ENCODE measurements at places on chromosomes 7 and 10. TPM values are rescaled to one million over a fixed set of nuclear protein-coding genes. Genes with fewer than 3 reads are reported as not detected.

Gene PON1
- not detected for total RNA-seq

Gene GNG11
- total RNA-seq: 27.9 TPM

Gene MAGI2
- 1.5 TPM for total RNA-seq

Gene NPFFR1
- total RNA-seq: not detected

Gene NANOS1
- 1.3 TPM for total RNA-seq

Gene DLX6
- total RNA-seq: not detected

Gene TRIM4
- 12.7 TPM for total RNA-seq

Gene TMEM140
- 1.9 TPM for total RNA-seq

Gene NUTM2A
- total RNA-seq: 0.26 TPM

Gene ASB4
- not detected for total RNA-seq

Gene IGF2BP3
- total RNA-seq: 74.1 TPM

Gene ZPBP
- total RNA-seq: not detected

Gene BEND7
- 22.0 TPM for total RNA-seq

Gene PITX3
- total RNA-seq: not detected

Gene ECHDC3
- total RNA-seq: not detected

Gene TMEM236
- total RNA-seq: 0.05 TPM

Gene GDF2
- total RNA-seq: not detected

DNA sequence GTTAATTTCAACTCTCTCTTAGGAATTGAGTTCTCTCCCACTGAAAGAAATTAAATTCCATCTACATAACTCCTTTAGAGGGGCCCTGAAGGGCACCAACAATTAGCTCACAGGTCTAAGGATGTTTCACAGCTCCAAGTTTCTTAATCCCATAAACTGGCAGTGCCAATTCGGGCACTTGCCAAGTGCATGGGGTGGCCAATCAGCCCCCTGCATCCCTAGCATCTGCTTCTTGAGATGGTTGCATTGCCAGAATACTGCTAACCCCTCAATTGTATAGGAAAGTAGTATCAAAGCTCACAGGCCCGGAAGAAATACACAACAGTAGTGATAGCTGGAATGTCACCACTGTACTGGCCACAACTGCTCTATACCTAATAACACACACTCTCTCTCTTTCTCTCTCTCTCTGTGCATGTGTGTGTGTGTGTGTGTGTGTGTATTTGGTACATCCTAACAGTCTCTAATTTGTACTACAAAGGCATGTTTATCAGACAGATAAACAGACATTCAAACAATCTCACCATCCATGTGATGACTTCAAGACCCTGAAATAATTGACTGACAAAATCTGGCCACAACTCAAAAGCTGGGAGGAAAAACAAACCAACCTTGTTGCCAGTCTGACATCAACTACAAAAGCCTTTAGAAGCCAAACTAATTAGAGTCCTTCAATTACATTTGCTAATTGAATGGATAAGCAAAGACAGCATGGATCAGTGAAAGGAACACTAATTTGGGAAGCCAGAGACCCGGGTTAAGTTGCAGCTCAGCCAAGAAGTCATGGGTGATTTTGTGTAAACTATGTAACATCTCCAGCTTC lies 27.8 kb downstream of the HIBADH start:
- no peak for DNase-seq

DNA sequence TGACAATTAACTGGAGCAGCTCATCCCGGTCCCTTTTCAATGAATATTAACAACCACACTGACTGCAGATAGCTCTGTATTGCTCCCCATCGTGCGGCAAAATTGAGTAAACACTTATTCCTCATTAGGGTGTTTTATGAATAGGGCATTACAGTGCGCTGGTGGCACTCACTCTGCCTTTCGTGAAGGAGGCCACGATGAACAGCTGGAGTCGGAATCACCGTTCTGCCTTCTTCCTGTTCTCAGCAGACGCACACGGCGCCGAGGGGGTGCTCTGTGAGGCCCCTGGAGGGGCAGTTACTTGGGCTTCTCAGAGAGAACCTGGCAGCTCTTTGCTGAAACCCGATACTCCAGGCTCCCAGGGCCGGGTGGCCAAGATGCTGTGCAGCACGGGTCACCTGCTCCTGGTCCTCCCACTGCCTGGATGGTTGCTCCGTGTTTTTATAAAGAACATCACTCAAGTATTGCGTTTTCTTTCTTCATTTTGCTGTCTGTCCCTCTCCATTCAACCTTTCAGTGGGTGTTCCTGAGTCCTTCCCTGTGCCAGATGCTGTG lies 241.9 kb downstream of the GLRX3 start:
- no peak for DNase-seq

GRCh38 chr7:90163534-90163933 lies 9.3 kb downstream of the STEAP1 start:
- no peak for DNase-seq

- DNase-seq: no peak
Measured at GRCh38 chr10:43230101-43230908, 36.6 kb downstream of the RASGEF1A start.

DNA sequence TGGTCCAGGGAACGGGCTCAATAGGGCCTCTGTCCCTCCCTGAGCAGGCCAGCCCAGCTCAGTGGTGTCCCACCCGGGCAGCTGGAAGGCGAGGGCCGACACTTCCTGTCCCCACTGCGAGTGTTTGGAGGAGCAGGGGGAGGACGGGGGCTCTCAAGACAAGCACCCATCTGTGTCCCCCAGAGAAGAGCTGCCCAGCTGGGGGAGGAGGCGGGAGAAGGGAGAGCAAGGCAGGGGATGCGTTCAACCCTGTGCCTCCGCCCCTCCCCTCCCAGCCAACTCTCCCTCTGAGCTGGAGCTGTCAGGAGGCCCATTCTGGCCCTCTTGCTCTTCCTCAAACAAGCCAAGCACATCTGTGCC lies 35.7 kb downstream of the ZCCHC24 start:
- DNase-seq: no peak

DNA sequence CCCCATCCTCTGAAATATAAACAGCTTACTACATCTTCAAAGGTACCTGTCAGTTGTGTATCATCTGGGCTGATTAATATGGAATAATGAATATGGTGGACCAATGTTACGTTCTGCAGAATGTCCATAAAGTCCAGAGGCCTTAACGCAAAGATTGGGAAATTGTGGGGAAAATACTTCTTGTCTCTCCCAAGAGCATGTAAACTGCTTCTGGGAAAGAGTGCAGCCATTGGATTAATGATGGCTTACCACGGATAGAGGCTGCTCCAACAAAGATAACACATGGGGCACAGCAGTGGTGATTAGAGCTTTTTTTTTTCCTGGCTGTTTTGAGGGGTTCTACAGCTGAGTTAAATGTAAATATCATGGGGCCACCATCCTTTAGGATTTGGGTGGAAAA lies 340.4 kb upstream of the AKR1E2 start:
- DNase-seq: no peak

- peak; percentile 63 for DNase-seq
Measured at GRCh38 chr7:149495785-149496641, 1.6 kb downstream of the ZNF746 start.

- DNase-seq: peak; percentile 30
Measured at GRCh38 chr10:34854147-34854601, 39.1 kb upstream of the PARD3 start.

GRCh38 chr7:43456200-43456599 lies 126.7 kb upstream of the STK17A start:
- DNase-seq: no peak

DNA sequence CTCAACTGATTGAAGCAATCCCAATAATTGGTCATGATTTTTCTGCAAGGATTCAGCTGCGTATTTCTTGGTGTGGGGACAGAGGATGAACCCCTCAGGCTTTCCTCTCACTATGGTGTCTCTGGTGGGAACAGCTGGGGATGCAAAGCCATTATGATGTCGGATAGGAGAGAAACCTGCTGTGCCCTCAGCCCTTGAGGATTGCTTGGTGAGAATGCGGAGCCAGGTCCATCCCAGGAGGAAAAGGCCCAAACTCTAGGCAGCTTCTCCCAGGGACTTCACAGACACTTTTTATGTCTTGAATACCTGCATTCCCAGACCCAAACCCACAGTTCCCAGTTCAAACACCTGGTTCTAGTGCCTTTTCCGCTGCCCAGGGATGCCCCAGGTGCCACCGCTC lies 302.0 kb downstream of the WDR37 start:
- DNase-seq: no peak

- peak; percentile 49 for DNase-seq
Measured at GRCh38 chr10:21527598-21528235, 2.2 kb upstream of the SKIDA1 start.

DNA sequence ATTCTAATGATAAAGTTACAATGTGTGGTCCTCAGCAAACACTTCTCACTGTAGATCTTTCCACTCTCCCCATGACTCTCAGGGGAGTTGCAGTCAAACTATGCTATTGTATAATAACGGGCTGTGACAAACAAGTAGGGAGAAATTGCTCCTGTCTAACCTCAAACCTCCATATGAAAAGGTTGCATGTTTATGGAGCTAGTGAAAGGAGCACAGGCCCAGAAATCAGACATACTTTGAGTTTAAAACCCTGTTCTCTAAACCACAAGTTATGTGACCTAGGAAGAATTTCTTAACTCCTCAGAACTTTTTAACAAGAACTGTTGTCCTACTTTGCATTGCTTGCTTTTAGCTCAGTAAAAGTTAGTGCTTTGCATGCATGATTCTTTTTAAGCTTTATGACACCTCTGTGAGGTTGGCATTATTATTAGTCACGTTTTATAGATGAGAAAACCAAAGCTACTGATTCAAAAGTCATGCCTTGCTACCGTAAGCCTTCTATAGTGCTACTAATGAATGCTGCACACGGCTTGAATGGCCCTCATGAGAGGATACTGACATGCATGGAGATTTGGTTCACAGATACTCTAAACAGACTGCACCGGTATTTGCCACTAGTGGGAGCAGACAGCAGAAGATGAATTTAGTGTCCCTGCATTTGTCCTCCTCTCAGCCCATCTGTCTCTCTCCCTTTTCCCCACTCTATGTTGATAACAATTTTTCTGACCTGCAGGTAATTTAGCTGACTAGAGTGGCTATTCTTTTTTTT lies 129.5 kb upstream of the PCGF5 start:
- DNase-seq: no peak

GRCh38 chr10:19498393-19499290 lies 317.6 kb upstream of the PLXDC2 start:
- no peak for DNase-seq

DNA sequence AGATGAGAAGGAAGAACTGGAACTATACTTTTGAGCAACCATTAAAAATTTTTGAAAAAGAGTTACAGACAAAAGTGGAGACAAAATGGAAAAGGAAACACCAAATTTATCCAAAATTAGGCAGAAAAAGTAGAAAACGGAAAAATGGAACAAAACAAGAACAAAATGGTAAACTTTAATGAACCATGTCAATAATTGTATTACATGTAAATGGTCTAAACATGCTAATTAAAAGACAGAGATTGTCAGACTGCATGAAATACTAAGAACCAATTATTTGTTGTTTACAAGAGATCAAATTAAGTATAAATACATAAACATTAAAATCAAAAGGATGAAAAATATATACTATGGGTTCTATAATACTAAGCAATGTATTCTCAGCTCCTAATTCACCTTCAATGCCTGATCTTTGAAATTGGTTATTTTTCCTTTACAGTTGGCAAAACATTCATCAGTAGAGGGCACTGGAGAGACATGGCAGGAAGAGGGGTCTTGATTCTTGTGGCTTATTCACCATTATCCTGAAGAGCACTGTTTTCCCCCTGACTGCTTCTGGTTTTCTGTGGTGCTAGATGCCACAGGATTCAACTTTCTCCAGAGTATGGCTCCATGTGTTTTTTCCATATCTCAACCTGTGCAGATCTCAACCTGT lies 124.9 kb downstream of the ELFN1 start:
- DNase-seq: no peak

- no peak for DNase-seq
Measured at GRCh38 chr7:46775776-46776175, 806.1 kb downstream of the TNS3 start.

DNA sequence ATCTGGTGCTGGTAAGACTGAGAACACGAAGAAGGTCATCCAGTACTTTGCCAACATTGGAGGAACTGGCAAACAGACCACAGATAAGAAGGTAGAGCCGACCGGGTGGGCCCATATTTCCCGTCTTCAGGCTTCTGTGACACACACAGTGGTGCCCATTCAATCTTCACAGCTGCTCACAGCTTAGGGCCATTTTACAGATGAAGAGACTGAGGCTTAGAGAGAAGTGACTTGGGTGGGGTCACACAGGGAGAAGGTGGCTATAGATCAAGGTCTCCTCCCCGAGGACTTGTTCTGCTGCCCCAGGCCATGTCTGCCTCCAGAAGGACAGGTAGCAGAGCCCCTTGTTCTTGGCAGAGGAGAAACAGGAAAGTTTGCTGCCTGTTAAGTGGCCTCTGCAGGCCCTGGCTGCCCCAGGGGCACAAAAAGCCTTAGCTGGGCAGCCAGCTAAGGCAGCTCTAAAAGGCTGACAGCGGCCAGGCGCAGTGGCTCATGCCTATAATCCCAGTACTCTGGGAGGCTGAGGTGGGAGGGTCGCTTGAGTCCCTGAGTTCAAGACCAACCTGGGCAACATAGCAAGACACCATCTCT lies 22.6 kb upstream of the MYH16 start:
- DNase-seq: no peak

DNA sequence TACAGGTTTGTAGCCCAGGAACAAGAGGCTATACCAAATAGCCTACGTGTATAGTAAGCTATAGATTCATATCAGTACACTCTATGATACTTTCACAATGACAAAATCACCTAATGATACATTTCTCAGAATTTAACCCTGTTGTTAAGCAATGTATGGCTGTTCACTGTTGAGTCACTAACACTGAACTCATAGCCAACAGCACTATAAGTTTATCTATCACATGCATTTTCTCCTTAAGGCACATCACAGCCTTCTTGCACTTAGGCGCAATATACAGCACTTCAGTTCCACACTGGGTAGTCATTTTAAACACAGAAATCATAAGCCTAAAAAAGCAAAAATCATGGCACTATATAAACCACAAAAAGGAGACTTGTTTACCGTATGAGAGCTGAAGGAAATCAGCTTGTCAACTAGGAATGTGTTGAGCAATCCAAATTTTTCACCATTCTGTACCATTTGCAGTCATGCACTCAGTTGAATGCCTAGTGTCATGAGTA lies 45.6 kb downstream of the ZNF438 start:
- peak; percentile 37 for DNase-seq

DNA sequence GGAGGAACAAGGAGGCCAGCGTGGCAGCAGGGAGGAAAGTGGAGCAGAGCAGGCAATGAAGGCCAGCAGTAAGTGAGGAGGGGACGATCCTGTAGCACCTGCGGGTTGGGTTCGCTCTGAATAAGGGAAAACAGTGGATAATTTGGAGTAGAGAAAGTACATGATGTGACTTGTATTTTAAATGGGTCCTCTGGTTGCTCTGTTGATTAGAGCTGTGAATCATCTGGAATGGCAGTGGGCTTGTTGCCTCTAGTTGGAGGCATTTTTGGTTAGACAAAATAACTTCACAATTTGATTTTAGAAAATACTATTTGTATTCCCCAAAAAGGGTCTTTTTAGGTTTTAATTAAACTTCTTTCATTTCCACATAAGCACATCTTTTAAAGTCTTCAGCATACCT lies 277.4 kb downstream of the ARL4A start:
- DNase-seq: no peak

GRCh38 chr10:5563991-5564536 lies 39.3 kb downstream of the CALML3 start:
- peak; percentile 75 for DNase-seq

Data from A172 (cell line).